Body of pancreas (tissue), 4 donors: ENCODE measurements at places on chromosomes 4 and X. TPM values are rescaled to one million over a fixed set of nuclear protein-coding genes. Genes with fewer than 3 reads are reported as not detected.

The MND1 gene
- 1.0 TPM for total RNA-seq

The MANBA gene
- total RNA-seq, result 57.0 TPM

The LIMCH1 gene
- 24.1 TPM for total RNA-seq

The CCDC110 gene
- 15.3 TPM for total RNA-seq

The NPY1R gene
- total RNA-seq, result 4.9 TPM

The RIPPLY1 gene
- total RNA-seq, result not detected

The LYAR gene
- total RNA-seq, result 12.5 TPM

The HPGD gene
- total RNA-seq, result 9.1 TPM

The HTT-AS gene
- total RNA-seq, result not detected

The SASH3 gene
- 3.6 TPM for total RNA-seq

The TLR1 gene
- total RNA-seq, result 12.2 TPM

The KLHL13 gene
- total RNA-seq, result 3.4 TPM

The OPN1LW gene
- not detected for total RNA-seq

The NOP14 gene
- 20.0 TPM for total RNA-seq

The KIT gene
- total RNA-seq, result 4.0 TPM

The ARMCX4 gene
- 6.6 TPM for total RNA-seq

The WAS gene
- not detected for total RNA-seq

The PCDH19 gene
- total RNA-seq, result 0.33 TPM

The HTN3 gene
- not detected for total RNA-seq

The SSX3 gene
- total RNA-seq, result not detected

The GPR143 gene
- 0.99 TPM for total RNA-seq

The TMEM271 gene
- not detected for total RNA-seq

The PABPC1L2B gene
- total RNA-seq, result not detected

The ADRA2C gene
- total RNA-seq, result 6.7 TPM

The UGT2B7 gene
- total RNA-seq, result not detected

The C4orf50 gene
- total RNA-seq, result 0.26 TPM

The GYPA gene
- not detected for total RNA-seq

The ANOS1 gene
- not detected for total RNA-seq

The SPATA4 gene
- not detected for total RNA-seq

The FAM47A gene
- total RNA-seq, result not detected

The FRMD7 gene
- total RNA-seq, result not detected

The FAM9B gene
- not detected for total RNA-seq

The COX7B2 gene
- not detected for total RNA-seq

The FAM9C gene
- not detected for total RNA-seq

The ABLIM2 gene
- total RNA-seq, result 20.8 TPM

The SYN1 gene
- total RNA-seq, result 0.26 TPM

The DCAF16 gene
- 10.9 TPM for total RNA-seq

The SPIN2A gene
- total RNA-seq, result 0.26 TPM

The SLC49A3 gene
- 8.0 TPM for total RNA-seq

The MGARP gene
- total RNA-seq, result 0.78 TPM

The ADH1C gene
- 38.9 TPM for total RNA-seq
